Memory B cell (primary cell): ENCODE measurements at places on chromosomes 2 and 18.

DNA sequence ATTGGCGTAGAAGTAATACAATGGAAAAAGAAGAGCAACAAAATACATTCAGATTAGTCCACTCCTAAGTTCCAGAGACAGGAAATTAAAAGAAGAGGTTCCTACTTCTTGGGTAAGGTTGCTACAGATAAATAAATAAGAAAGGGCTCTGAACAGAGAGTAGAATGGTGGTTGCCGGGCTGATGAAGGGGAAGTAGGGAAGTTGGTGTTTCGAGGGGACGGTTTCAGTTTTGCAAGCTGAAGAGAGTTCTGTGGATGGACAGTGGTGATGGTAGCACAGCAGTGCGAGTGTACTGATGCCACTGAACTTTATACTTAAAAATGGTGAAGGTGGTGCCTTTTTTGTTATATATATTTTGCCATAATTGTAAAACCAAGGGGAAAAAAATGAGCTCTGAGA lies 48.2 kb downstream of the CABYR start:
- DNase-seq: no peak

- no peak for DNase-seq
Observed at GRCh38 chr2:232721882-232722281, 24.8 kb downstream of the GIGYF2 start.

DNA sequence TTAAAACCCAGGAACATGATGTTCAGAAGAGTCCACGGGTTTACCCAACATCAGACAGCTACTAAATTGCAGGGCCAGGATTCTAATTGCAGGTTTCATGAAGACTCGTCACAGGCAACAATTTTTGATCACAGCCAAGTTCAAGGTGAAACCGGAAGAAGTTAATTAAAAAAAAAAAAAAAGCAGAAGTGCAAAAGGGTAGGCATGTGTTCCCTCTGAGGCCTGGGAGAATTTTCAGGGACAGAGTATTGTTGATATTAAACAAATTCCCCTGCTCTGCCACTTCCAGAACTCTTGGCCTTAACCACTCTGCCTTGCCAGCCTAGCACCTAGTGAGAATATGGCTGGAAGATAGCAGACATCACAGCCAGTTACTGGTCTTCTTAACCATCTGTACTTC lies 99.4 kb upstream of the TRIB2 start:
- DNase-seq: no peak

DNA sequence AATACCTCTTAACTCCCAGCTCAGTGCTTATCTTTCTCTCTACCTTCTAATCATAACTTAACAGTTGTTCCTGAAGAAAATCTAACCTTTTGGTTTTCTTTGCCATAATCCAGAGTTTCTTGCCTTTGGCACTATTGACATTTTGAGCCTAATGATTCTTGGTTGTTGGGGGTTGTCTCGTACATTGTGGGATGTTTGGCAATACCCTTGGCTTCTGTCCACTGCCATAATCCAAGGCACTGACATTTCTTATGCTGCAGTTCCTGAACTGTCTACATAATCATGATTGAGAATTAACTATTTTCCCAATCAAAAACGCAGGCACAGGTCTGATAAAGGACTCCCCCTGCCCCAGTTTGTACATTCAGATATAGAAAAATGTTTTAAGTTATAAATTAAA lies 203.2 kb upstream of the MEX3C start:
- DNase-seq: no peak

DNA sequence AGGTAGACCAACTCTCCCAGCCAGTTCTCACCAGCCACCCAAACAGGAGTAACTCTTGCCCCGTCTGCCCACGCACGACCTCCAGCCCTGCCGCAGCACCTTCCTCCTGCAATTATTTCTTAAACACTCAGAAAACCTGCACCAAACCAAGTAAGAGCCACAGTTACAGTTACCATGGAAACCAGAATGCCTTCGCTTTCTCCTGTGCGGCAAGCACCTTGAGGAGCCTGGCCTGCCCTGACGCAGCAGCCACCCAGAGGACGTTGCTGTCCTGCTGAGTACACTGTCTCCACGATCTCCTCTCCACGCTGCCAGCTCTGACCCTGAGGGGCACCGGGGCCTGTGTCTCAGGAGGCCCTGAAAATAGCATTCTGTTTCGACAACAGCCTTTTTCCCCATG lies 94.3 kb upstream of the SMIM21 start:
- DNase-seq: no peak

- DNase-seq: no peak
Observed at GRCh38 chr2:69429491-69430183, 7.6 kb downstream of the NFU1 start.

- DNase-seq: no peak
Observed at GRCh38 chr2:110818767-110819481, 86.6 kb downstream of the ACOXL start.

GRCh38 chr2:134199123-134199522 lies 54.7 kb upstream of the MGAT5 start:
- no peak for DNase-seq

DNA sequence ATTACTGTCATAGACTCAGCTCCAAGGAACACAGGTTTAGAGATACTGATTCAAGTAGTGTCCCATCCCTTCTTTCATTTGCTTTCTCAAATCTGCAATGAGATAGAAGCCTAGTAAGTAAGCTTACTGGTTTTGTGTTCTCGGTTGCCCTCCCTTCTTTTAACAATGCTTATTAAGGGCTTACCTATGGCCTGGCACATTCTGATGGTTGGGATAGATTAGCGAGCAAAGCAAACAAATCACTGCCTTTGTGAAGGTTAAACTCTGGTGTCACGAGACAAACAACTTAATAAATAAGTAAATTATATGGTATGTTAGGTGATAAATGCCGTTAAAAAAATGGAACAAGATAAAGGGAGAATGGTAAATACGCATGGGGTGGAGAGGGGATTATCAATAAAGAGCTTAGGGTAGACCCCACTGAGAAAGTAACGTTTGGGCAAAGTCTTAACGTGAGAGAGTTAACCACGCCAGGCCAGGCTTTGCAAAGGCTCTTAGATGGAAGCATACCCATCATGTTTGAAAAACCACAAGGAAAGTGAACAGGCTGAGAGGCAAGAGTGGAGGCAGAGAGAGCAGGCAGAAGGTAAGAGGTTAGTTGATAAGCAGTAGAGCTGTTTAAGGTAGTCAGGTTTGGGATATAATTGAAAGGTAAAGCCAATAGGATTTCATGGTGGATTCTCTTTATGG lies 31.0 kb downstream of the EIF2AK3 start:
- DNase-seq: no peak

DNA sequence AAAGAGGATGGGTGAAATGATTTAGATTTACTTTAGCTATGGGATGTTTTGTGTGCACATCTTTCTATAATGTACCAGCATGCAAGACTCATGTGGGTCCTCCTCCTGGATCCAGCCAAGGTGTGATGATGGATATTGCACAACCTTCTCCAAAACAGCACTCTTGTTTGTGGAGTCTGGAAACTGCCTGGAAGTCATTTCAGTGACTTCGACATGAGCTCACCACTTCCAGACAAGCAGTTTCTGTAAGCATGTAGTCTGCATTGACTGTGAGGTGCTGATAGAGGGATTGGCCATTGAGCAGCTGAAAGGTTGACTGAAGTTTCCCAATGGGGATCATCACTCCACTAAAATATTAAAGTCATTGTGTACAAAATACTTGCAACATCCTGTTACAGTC lies 154.0 kb downstream of the TRIB2 start:
- no peak for DNase-seq
